IPS-NIHi11 (cell line): ENCODE measurements at places on chromosomes 5 and 9.

DNA sequence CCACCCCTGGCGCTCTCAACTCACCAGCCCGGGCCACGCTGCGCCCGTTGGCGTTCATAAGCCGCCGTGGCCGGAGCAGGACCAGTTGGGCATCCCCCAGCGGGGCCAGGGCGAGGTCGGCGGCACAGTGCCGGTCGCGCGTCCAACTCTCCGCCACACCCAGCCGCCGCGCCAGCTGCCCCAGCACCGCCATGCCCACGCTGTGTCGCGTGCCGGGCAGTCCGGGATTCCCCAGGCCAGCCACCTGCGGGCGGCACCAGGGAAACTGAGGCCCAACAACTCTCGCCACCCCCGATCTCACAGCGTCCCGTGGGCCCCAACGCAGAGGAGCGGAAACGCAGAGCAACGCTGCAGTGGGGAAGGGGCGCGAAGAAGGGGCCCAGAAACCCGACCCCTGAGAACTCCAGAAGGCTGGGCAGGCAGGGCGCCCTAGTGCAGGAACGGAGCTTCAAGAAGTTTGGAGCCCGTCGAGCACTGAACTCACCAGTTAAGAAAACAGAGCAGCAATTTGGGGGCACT is 453 bp downstream of the PTRH1 start:
- DNase-seq, result peak; percentile 59

- no peak for DNase-seq
Measured at GRCh38 chr5:128671943-128672342, 133.9 kb upstream of the FBN2 start.

GRCh38 chr5:174273325-174273724 is 227.8 kb downstream of the NSG2 start:
- no peak for DNase-seq

DNA sequence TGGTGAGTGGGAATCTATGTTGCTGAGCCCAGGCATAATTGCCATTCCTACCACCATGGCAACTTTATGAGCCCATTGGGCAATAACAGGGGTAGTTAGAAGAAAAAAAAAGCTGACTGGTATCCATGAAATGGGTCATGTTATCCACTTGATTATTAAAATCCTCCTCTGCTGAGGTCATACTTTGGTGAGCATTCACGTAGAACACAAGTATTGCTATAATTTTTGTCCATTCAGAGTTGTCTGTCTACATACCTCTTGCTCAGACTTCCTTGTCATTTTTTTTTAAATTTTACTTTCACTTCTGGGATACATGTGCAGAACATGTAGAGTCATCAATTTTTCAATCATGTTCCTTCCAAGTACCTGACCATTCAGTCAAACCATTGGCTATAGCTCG is 780.8 kb upstream of the ARRDC3 start:
- DNase-seq, result no peak

- DNase-seq, result no peak
Measured at GRCh38 chr9:125495172-125496119, 211.6 kb downstream of the MAPKAP1 start.

DNA sequence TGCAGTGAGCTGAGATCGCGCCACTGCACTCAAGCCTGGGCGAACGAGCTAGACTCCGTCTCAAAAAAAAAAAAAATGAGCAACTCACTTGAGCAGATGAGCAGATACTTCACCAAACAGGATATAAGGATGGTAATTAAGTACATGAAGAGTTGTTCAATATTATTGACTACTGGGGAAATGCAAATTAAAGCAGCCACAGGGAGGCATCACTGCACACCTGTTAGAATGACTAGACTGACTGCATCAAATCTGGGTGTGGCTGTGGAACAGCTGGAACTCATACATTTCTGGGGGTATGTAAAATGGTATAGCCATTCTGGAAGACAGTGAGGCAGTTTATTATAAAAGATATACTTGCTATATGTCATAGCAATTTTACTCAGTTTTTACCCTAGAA is 93.0 kb downstream of the WNK2 start:
- no peak for DNase-seq

- DNase-seq, result no peak
Measured at GRCh38 chr9:122788831-122789230, at the start of gene OR5C1. TSS of gene OR5C1 (plus strand) at chr9:122788933. CDS start at chr9:122788933, 0 bp downstream.

DNA sequence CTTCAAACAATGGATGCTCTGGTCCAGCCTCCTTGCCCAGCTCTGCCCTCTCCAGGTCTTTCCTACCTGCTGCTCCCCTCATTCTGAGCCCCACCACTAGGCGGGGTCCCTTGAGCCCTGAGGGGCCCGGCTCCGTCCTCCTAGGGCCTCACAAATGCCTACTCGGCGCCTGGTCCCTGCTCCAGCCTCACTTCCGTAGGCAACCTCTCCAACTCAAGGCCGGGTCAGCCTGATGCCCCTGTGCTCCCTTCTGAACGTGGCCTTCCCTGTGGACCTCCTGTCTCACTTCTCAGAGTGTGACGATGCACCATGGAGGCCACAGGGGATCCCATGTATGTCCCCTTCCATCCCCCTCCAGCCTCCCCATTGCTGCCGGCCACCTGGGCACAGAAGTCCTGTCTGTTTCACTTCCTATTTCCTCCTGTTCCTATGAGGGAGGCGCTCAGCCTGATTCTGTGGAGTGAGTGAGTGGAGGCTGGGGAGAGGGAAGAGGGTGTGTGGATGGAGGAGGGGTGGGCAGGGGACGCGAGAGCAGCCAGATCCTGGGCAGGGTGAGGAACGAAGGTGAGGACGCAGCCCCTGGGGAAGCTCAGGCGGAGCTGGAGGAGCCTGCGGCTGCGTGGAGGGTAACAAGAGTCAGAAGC is 127.2 kb upstream of the FAM120A start:
- DNase-seq, result peak; percentile 41

GRCh38 chr5:59380350-59380951 is 513.1 kb downstream of the PDE4D start:
- peak; percentile 30 for DNase-seq

GRCh38 chr5:140408750-140409241 is 7.2 kb downstream of the ANKHD1 start:
- no peak for DNase-seq

GRCh38 chr9:135724186-135724787 is 22.3 kb downstream of the KCNT1 start:
- no peak for DNase-seq

GRCh38 chr5:135488727-135489465 is 36.7 kb upstream of the TIFAB start:
- DNase-seq, result peak; percentile 88

- DNase-seq, result no peak
Measured at GRCh38 chr9:130766021-130766926, 68.8 kb upstream of the ABL1 start.

DNA sequence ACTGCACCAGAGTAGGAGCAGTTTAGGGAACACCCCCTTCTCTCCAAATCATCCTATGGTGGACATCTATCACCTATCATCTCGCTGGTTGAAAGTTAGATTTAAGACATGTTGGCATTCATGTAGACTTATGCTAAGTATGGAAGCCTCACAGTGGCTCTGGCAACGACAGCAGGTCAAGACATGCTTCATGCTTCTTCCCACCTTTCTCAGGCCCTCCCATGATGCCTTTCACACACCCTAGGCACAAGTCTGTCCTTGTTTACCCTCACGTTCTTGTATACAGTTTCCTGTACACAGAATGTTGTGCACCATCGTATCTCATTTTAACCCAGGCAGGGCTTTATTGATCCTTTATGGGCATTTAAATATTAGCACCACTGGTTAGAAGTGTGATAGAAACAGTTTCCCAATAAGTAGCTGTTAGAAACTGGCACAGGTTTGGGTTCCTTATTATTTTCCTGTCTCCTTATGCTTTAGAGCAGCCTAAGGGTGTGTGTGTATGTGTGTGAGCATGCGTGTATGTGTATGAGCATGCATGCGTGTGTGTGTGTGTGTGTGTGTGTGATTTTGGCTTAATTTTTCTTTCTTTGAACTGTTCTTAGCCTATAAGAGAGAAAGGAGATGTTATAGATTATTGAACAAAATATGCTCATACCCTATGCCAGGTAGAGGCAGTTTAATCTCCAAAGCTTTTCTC is 160.6 kb downstream of the NTRK2 start:
- DNase-seq, result no peak

DNA sequence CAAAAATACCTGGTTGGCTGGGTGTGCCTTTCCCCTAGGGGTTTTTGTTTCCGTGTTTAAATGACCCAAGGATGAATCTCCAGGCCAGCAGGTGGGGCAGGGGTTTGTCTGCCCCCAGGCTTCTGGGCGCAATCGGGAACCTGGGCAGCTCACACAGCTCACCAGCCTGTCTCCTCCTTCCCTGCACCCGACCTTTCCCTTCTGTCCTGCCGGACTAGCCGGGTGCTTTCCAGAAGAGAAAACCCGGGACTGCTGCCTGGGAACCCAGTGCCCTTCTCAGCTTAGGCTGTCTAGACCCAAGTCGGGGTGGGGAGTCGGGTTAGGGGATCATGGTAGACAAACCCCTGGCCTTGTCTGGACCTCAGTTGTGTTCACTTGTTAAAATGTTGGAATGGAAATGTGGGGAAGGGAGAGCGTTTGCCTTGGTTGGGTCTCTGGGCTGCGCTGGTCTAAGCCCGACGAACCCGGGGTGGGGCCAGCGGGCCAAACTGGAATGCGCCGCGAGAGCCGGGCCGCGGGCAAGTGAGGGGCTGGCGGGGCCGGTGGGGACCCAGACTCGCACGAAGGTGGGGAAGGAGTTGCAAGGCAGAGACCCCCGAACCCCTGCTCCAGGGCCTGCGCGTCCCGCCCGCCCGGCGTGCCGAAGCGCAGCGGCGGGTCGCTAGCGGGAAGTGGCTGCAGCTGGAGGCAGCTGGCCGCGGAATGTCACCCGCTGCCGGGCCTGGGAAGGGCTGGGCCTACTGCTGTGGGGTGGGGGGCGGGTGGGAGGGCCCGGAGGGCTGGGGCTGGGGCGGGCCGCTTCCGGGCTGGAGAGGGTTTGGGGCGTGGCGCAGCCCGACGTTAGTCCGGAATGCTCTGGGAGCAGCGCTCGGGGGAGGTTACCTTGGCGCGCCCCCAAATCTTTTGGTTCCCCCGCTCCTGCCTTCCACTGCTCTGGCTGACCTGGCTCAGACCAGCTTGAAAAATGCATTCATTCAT is 84.6 kb downstream of the DAB2IP start:
- peak; percentile 96 for DNase-seq

DNA sequence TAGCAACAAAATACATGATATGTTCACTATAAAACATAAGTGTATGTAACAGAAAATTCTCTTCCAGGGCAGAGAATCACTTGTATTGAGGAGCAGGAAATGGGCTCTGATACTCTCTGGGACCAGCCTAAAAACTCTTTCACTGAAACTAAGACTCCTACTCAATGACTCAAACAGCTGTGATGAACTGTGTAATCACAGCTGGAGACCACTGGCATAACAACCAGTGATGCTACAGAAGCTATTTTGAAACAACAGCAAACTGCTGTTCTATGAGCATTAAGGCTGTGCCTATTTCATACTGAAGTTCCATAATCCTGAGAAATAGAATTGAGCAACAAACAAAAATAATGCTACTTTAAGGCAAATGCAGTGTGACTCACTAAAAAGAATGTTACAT is 594.0 kb downstream of the HINT1 start:
- no peak for DNase-seq

DNA sequence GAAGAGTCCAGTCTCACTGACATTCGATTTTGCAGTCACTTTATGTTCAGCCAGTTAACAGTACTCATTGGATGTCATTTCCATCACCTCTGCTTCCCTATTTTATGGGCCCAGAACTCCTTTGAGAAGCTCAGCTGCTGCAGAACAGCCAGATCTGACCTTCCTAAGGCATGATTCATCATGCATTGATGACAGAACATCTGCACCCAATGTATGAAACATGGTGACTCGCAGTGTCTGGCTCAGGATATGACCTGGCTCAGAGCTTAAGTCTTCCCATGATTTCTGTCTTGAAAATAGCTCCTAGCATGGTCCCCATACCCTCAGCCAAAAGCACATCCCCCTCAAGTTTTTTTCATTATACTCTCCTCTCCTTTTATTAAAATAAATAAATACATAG is 92.6 kb upstream of the TRIM32 start:
- DNase-seq, result no peak

GRCh38 chr5:131511934-131512333 is 123.1 kb downstream of the RAPGEF6 start:
- DNase-seq, result no peak

- DNase-seq, result no peak
Measured at GRCh38 chr5:170006021-170006420, 25.7 kb upstream of the INSYN2B start.

DNA sequence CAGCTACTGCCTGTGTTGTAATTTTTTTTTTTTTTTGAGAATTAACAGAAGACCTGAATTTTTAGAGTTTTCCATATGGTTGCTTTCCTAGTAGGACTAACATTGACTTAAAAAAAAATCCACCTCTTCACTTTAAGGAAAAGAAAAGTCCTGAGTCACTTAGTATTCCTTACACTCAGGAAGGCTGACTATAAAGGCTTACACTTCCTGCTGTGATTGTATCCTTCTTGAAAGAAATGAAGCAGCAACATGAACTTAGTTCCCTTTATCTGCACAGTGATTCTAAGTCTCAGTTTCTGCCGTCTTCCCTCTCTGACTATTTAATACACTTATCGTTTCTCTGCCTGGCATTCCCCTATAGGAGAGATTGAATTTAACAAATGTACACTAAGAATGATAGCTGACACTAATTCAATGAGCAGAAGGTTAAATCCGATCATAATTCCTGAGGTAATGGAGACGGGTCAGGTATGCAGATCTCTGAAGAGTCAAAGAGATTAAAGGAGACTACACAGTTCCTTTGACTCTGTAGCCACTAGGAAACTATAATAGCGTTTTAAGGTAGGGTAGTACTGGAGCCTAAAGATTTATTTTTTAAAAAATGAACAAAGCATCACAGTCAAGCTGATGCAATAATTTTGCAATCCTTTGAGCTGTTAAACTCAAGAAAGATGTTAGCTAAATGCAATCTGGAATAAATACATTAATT is 185.1 kb upstream of the ELAVL2 start:
- DNase-seq, result no peak

- no peak for DNase-seq
Measured at GRCh38 chr9:128288273-128289004, 12.4 kb downstream of the SWI5 start.

- no peak for DNase-seq
Measured at GRCh38 chr5:9615331-9615730, 14.8 kb downstream of the TAS2R1 start.

- no peak for DNase-seq
Measured at GRCh38 chr9:18666348-18666747, 192.4 kb downstream of the ADAMTSL1 start.

DNA sequence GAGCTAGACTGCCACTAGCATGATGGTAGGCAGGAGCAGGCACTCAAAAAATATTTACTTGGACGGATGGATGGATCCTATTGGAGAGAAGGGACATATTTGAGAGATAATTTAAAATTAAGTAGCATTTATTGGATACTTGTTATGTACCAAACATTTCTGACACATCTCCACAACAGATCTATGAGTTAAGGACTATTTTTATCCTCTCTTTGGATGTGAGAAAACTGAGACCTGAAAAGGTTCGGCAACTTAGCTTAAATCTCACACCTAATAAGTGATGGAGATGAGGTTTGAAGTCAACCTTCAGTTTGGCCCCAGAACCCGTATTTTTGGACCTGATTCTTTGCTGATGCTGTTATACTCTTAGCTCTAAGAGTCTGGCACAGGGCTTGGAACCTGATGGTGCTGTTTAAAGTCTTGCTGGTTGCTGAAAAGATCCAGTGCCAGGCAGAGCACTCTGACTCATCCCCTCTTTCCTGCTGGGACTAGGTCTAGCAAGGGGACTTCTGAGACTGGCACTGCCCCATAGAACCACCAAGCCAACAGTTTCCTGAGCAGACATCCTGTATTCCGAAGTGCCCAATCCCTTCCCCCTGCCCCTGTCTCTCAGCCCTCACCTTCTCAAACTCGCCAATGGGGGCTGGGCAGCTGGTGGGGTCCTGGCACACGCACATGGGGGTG is 15.6 kb downstream of the SPARC start:
- no peak for DNase-seq
